CD4-positive, alpha-beta T cell treated with Interleukin-15 for 1 hour (primary cell): ENCODE measurements at places on chromosomes 5 and 9.

DNA sequence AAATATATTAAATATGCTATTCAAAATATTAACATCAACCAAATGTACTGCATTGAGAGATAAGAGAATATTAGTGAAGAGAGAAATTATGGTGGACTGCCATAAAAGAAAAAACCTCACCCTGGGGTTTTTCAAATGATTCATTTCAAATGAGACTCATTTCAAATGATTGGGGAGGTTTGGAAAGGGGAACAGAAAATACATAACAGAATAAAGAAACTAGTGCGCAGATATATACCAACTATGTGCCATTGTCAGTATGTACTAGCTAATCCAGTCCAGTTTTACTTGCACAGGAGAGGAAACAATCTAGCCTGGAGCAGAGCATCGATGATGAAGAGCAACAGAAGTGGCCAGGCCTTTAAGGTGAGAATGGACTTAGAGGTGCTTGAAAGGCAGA lies 651.6 kb upstream of the RORB start:
- DNase-seq, result no peak

DNA sequence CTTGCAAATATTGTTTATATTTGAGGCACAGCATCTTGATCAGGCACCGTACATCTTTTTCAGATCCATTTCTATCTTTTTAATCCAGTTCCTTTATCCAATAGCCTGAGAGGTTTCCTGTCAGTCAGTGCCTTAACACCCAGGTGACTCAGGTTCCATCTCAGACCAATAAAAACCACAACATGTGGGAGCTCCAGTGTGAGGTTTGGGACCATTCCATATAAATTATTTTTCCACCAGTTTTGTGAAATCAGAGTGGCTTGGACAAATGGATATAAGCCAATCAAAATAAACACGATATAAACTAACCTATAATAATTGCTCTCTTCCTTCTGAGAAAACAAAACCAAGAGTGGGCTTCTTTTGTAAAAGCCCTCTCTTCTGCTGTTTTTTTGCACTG lies 351.3 kb downstream of the NTRK2 start:
- no peak for DNase-seq

DNA sequence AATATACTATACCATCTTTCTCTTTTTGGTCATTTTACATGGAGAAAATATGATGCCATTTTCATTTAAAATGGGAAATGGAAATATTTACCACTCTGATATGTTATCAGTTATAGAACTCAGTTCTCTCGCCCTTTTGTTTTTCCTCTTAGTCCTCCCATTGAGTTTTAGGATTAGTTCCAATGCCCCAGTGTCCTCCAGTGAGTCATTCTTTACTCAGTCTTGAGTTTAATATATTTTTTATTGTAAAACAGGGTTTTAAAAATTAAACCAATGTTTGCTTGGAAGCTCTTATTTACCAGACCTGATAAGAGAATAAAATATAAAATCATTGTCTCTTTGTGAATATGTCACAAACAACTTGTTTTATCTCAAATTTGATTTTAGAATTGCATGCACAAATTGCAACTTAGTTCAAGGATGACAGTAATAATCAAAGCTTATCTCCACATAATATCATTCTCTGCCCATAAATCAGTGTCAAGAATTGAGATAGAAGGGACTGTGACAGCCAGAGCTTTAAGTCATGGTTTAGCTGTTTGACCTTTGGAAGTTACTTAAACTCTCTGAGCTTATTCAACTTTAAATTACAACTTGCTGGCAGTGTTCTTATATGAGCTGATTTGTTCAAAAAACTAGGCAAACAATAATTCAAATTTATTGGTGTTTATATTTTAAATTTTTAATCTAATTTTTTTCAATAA lies 166.4 kb downstream of the PAM start:
- DNase-seq, result no peak

DNA sequence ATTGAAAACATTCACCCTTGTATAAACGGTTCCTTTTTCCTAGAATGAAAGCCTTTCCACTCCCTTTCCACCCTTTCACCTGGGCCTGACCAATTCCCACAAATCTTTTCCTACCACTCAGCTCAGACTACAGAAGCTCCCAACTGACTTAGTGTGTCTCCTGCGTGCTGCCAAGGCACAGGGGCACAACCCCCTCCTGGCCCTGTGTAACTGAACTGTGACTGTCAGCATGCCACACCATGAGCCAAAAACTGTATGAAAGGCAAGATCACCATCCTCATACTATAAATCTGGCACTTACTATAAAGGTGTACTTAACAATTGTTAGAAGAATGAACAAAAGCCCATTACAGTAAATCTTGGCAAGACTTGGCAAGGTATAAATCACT lies 11.5 kb downstream of the NOL8 start:
- no peak for DNase-seq
